ENCODE measurements at places on chromosomes 5 and 9.

DNA sequence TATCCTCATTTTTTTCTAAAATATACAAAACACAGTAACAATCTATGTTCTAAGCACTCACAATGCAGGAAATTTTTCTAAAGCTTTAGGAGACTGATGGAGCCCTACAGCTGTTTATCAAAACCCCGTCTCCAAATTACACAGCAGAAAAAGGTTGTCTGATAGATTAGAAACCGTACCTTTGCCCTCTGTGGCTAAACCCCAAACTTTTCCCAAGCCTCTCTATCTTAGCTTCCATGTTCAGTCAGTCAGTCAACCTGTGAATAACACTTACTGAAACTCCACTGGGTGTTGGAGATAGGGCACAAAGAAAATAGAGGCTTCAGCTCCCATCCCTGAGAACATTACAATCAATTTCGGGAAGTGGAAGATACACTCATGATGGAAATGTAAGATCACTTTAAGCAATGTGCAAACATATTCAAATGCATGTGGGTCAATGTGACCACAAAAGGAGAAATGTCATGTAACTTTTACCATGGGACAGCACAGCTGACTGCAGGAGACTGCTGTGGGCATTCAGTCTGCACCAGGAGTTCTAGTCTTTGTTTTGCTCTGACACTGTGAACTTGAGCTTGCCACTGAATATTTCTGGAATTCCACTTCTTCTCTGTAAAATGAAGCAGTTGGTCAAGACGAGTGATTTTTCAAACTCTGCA is 279.5 kb upstream of the PIK3R1 start:
- no peak for DNase-seq

DNA sequence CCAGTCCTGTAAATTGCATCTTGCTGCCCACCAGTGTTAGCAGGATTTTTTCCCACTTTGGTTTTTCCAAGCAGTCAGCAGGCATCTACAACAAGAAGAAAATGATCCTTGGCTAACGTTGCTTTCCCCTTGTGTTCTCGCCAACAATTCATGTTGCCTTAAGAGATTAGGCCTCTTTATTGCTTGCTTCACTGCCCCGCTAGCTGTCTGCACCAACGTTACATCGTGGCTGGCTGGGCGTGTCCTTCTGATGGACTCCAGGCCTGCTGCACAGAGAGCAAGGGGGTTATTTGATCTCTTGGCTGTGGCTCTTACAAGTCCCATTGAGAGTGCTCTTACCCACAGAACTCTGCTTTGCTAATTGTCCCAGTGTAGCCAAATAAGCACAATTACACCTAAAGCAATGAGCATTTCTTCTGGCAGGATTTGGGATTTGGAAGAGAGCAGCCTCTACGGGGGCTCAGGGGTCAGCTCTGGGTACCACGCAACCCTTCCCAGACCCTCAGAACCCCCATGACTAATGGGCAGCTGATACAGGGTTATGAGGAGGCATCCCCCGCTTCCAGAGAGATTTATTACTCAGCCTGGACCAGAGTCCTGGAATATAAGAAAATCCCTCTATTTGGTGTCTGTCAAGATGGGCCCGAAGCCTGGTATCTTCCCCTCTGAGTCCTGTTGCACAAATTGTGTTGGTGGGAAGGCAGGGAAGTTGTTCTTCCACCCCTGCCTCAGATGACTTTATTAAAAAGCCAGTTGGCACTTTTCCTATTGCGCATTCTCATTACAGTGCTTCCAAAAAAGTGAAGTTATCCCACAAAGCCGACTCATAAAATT is 17.6 kb downstream of the DCANP1 start:
- DNase-seq, result no peak

DNA sequence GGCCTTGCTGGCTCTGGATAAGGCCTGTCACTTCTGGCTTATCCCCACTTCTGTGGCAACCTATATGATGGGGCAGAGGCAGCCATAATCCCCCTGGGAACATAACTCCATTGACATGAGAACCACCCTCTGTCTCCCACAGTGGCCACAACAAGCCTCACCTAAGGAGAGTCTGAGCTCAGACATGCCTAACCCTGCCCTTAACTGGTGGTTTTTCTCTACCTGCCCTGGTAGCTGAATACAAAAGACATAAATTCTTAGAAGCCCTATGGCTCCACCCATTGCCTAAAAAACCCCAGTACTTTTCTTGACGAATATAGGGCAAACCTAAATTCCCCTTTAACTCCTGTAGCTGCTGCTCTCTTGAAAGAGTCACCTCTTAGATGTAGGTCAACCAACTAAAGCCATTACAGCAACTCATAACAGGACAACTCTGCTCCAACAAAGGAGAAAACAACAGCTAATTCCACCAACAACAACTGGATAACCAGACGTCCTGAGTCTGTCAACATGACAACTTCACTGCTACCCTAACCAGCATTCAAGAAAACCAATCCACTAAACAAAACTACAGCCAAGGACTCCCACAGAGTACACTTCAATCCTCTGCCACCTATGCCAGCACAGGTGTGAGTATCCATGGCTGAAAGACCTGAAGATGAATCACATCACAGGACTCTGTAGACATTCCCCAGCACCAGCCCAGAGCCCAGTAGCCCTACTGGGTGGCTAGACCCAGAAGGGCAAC is 427.7 kb downstream of the PRELID2 start:
- peak; percentile 49 for DNase-seq

- DNase-seq, result no peak
These were observed 933.0 kb downstream of the TLE4 start for GRCh38 chr9:80504601-80505230.

GRCh38 chr9:72262063-72262462 is 102.9 kb downstream of the ZFAND5 start:
- DNase-seq, result no peak

- no peak for DNase-seq
These were observed 856 bp upstream of the PCDHGA3 start for GRCh38 chr5:141342773-141343172.

- DNase-seq, result peak; percentile 54
These were observed 3.4 kb downstream of the PDLIM4 start for GRCh38 chr5:132260714-132261551.

DNA sequence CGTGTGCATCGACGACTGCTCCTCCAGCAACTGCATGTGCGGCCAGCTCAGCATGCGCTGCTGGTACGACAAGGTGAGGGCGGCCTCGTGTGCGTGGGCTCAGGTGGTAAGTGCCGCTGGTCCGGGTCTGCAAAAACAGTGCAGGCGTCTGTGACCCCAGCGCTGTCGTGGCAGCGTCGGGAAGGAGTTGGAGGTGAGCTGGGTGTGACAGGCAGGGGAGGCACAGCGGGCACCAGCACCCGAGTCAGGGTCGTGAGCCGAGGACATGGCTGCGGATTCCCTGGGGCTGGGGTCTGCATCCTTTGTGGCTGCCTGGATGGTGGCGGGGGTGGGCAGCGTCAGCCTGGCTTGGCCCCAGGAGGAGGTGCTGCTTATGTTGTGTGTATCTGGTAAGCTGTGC is 63.1 kb upstream of the CACNA1B start:
- DNase-seq, result no peak

DNA sequence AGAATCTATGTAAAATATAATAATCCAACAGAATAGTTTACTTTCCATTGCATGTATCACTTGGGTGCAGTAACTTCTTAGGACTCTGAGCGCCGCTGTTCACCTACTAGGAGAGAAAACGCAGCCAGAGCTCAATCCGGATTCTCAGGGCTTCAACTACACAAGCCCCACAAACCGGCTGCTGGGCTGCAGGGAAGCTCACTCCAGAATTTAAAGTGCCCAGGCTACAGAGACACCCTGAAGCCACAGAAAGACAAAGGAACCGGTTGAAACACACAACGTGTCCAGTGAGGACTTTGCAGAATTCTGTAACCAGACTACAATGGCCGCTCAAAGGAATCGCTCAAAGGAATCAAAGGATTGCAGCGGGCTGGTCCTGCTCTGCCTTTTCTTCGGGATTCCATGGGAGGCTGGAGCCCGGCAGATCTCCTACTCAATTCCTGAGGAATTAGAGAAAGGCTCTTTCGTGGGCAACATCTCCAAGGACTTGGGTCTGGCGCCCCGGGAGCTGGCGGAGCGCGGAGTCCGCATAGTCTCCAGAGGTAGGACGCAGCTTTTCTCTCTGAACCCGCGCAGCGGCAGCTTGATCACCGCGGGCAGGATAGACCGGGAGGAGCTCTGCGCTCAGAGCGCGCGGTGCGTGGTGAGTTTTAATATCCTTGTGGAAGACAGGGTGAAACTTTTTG is at the start of gene PCDHGA10:
Gene PCDHGA10 (plus strand): TSS at position 134 of the 686 bp plus-strand sequence. CDS start 189 bp downstream, at position 323.
- DNase-seq, result peak; percentile 86

DNA sequence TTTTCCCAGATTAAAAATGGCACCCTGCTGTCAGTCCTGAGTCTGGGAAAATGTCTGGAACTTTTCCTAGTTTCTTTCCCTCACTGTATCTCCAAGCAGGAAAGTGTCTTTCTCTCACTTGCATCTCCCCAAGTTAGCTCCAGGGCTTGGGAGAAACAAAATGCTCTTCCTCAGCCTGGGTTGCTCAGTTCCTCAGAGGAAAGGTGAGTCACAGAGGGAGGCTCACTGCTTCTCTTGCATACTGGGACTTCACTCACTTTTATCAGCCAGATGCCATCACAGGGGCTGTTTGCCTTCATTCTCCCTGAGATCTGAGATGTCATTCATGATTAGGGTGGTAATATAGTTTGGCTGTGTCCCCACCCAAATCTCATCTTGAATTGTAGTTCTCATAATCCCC is 519.9 kb downstream of the SEMA5A start:
- no peak for DNase-seq

GRCh38 chr9:110748251-110748893 is 79.8 kb downstream of the MUSK start:
- no peak for DNase-seq

Data from GM12865 (cell line).